ENCODE measurements at places on chromosomes 5 and 9. TPM values are rescaled to one million over a fixed set of nuclear protein-coding genes. Genes with fewer than 3 reads are reported as not detected.

TMEM215 gene
- total RNA-seq, result not detected

PRRC1 gene
- 55.0 TPM for total RNA-seq

HTR4 gene
- total RNA-seq, result 5.7 TPM

IFNA2 gene
- total RNA-seq, result not detected

CAMK4 gene
- 0.37 TPM for total RNA-seq

CCNG1 gene
- total RNA-seq, result 172 TPM

IDNK gene
- total RNA-seq, result 9.9 TPM

PLCXD3 gene
- total RNA-seq, result 0.53 TPM

All from aortic smooth muscle cell (primary cell).